ENCODE measurements at places on chromosomes 6 and 20. TPM values are rescaled to one million over a fixed set of nuclear protein-coding genes. Genes with fewer than 3 reads are reported as not detected.

Gene EPHA7
- 0.05 TPM for total RNA-seq

Gene TTLL9
- 0.12 TPM for total RNA-seq

Gene SEMG1
- not detected for total RNA-seq

Gene SLC22A23
- total RNA-seq: 9.1 TPM

Gene ALDH8A1
- total RNA-seq: 0.07 TPM

Gene GPLD1
- total RNA-seq: 0.77 TPM

Gene BPIFB4
- total RNA-seq: not detected

Gene FILIP1
- 0.32 TPM for total RNA-seq

Gene GPX5
- not detected for total RNA-seq

Gene BMP7
- total RNA-seq: 0.34 TPM

Gene SLC23A2
- 16.2 TPM for total RNA-seq

Gene RRAGD
- total RNA-seq: 5.4 TPM

Gene OXT
- not detected for total RNA-seq

Gene IRAK1BP1
- 0.64 TPM for total RNA-seq

Gene DEFB129
- total RNA-seq: not detected

Gene CTAGE9
- not detected for total RNA-seq

Gene CEP250
- total RNA-seq: 30.2 TPM

Gene C20orf144
- total RNA-seq: not detected

Gene PDRG1
- 32.8 TPM for total RNA-seq

Gene LY86
- not detected for total RNA-seq
